ENCODE measurements at places on chromosomes 4 and X.
A peak's percentile ranks its signal among the peaks of the same experiment; 100 is the strongest.

DNA sequence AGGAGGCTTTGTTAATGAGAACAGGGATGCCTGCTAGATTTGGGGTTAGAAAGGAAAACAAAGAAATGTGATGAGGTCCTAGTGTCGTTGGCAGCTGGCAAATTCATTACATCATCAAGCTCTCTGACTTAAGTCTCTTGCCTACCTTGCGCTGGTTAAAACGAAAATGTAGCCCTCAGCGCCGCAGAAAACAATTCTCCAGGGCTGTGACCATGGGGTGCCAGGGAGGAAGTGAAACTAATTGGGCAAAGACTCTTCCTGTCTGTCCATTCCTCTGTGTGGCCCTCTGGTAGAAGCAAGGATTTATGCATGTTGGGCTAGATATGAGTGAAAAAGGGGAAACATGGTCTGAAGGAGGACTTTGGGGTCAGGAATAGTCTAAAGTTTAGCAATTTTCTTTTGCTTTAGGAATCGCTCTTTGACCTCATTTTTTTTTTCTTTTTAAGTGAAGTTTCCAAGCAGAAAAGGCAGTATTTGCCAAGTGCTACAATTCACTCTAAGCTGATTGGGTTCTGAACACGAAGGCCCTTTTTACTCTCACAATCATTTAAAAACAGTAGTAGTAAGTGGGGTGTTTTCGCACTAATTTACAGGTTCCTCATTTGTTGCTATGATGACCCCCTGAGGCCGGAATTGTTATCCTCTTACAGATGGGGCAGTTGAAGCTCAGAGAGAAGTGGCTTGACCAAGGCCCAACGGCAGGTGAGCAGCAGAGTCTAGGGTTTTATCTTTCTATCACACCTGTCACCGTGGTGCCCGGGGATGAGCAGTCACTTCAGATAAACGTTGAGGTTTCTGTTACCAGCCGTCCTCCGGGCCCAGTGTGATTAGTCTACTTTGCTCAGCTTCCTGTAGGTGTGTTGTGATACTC, 27.3 kb upstream of the CHRNA9 start:
- DNase-seq = no peak

- DNase-seq = no peak
Measured at GRCh38 chr4:102610007-102610406, 108.8 kb downstream of the NFKB1 start.

GRCh38 chr4:108502356-108502755, 118.0 kb upstream of the RPL34 start:
- DNase-seq = no peak

DNA sequence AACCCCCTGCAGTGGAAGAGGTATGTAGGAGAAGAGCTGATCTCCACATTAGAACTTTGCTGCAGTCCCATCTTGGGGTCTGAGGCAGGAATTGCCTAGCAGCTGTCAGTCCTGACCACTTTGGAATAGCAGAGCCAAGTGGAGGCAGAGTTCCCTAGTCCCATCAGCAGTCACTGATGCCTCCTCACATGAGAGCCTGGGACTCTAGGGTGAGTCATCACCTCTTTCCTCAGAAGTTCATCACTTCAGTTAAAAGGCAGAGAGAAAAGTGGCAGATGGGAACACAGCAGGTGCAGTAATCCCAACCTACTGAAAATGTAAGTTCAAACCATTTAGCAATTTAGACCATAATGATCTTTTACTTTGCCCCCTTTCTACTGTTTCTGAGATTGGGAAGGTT, 73.9 kb upstream of the MED14 start:
- DNase-seq = no peak

GRCh38 chr4:59655996-59656395, 1544.1 kb upstream of the ADGRL3 start:
- no peak for DNase-seq

GRCh38 chrX:148592595-148592994, 92.2 kb downstream of the AFF2 start:
- DNase-seq = no peak

GRCh38 chr4:8195431-8195830, 3.7 kb upstream of the SH3TC1 start:
- no peak for DNase-seq

DNA sequence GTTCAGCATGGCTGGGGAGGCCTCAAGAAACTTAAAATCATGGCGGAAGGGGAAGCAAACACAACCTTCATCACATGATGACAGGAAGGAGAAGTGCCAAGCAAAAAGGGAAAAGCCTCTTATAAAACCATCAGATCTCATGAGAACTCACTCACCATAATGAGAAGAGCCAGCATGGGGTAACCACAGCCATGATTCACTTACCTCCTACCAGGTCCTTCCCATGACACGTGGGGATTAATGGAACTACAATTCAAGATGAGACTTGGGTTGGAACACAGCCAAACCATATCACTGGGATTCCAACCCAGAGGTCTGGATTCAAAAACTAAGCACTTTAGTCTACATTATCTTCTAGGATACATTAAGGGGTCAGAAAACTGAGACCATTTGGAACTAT, 609.6 kb upstream of the SPANXN1 start:
- DNase-seq = no peak

DNA sequence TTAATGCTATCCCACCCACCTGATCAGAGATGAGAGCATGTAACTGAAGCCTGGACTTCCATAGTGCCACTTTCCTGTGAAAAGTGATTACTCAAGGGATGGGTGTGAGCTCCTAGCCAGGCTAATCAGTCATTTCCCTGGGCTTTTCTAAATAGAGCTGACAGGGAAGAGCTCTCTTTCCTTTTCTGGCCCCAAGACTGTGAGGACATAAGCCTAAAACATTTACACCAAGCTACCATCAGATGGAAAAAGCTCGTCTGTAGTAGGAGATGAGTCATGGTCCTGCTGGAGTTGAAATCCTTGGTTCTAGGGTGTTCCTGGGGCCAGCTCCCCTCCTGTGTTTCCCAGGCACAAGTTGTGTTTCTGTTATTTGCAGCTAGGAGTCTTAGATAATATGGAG, 52.4 kb upstream of the NDP start:
- no peak for DNase-seq

DNA sequence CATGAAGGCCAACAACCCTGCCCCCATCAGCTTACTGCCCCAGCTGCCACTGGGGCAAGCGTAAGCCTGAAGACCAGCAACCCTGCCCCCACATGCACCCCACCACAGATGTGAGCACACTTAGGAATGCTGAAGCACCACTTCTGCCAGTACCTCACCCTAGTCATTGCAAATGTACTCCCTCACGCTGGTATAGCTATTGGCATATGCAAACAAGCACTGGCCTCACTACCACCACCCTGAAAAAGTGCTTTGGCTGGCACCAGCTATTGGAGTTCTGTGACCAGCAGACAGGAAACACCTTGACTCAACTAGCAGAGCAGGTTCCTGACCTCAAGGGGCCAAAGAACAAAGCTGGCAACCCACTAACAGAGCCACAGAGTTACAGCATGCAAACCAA, 534.4 kb upstream of the POU3F4 start:
- DNase-seq = no peak

DNA sequence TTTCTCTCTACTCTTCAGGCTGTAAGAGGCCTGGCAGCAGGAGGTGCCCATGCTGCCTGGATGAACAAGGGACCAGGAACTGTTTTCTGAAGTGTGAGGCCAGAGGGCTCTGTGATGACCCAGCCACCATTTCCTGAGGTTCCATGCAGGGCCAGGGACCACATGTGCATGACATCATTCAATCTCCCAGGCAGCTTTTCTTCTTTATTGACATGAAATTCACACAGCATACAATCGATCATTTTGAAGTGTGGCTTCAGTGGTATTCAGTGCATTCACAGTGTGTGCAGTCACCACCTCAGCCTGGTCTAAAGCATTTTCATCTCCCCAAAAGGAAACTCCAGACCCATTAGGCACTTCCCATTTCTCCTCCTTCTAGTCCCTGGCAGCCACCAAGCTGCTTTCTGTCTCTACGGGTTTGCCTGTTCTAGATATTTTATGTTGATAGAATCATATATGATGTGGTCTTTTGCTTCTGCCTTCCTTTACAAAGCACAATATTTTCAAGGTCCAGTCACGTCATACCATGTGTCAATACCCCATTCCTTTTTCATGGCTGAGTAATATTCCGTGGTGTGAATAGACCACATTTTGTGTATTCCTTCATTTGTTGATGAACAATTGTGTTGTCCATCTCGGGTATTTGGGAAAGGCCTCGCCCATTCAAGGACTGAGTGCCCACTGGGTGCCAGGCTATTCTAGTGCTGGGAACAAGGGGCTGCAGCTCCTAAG, 93.1 kb downstream of the PSAPL1 start:
- DNase-seq = no peak

- no peak for DNase-seq
Measured at GRCh38 chrX:136157187-136157586, 9.9 kb downstream of the FHL1 start.

- no peak for DNase-seq
Measured at GRCh38 chrX:39205467-39205866, 404.2 kb downstream of the MID1IP1 start.

DNA sequence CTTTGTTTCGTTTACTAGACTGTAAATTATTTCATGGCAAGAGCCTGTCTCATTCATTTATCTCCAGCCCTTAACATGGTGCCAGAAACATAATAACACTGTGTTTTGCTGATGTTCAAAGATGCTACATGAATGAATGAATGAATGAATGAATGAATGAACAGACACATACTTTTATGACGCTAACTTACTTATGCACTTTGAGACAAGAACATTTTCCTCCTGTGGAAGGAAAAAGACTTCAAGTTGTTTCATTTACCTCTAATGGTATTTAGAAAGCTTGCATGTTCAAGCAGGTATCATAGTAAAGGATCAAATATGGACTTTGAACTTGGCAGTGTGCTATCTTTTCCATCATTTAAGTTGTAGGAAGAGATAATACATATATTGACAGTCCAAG, 131.6 kb downstream of the GLRA2 start:
- DNase-seq = no peak

- no peak for DNase-seq
Measured at GRCh38 chr4:118035309-118035708, 1.0 kb downstream of the NDST3 start.

- peak; percentile 77 for DNase-seq
Measured at GRCh38 chr4:122576261-122577188, 44.3 kb downstream of the IL21 start.

DNA sequence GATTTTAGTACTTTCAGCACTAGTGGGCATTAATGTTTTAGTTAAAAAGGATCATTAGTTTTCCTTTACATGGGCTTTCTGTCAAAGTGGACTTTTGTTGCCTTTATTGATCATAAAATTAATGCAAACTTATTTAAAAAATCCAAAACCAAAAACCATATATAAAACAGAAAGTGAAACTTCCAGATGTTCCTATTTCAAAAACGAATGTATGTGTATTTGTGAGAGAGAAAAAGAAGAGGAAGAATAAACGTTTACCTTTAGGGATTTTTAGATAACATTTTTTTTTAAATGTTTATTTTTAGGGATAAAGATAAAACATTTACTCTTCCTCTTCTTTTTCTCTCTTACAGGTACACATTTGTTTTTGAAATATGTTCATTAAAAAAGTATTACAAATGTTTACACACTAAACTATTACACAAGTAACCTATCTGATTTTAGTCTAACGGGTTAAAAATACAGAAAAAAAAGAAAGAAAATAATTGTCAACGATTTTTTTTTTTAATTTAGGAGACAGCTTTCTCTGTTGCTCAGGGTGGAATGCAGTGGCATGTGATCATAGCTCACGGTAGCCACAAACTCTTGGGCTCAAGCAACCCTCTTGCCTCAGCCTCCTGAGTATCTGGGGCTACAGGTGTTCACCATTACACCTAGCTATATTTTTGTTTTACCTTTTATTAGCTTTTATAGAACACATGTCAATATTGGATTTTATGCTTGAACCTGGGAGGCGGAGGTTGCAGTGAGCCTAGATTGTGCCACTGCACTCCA, 16.8 kb upstream of the COX18 start:
- no peak for DNase-seq

- DNase-seq = peak; percentile 56
Measured at GRCh38 chr4:22192084-22192511, 243.5 kb upstream of the KCNIP4 start.

DNA sequence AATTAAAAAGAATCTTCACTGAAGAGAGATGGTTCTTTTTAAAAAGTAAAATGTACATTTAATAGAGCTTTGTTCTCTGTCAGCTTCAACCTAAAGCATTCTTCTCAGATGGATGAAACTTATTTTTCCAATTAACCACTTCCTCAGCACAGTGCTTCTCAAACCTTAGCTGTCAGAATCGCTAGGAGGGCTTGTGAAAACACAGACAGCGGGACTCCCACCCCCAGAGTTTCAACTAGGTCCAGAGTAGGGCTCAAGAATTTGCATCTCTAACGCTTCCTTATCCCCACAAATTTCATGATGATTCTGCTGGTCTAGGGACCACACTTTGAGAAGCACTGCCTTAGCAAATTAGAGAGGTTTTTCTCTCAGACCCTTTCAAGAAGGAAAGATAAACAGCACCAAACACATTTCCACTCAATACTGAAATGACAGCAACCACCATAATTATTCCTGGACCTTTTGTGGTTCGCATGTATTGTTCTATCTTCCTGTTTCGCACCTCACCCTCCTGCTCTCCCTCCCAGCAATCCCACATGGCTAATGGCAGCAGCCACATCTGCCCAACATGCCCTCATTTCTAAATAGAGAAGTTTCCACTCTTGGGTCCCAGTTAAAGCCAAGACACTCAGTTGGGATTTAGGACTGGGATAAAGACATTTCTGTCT, 73.2 kb downstream of the ZNF827 start:
- peak; percentile 8 for DNase-seq

DNA sequence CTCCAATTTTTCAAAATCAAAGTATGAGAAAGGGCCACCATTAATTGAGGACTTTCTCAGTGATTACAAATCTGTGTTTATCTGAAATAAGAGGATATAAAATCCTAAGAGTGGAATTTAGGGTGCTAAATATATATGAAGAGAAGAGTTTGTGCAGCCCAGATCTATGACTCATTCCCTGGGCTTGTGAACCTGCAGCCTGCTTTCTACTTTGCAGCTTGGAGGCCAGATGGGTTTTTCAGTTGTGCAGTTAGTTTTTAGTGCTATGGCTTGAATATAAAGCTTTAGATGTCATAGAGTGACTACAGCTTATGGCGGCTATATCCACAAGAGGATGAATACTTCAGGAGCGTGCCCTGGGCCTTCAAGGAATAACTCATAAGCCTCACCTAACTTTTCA, 1391.1 kb downstream of the FSTL5 start:
- DNase-seq = no peak

DNA sequence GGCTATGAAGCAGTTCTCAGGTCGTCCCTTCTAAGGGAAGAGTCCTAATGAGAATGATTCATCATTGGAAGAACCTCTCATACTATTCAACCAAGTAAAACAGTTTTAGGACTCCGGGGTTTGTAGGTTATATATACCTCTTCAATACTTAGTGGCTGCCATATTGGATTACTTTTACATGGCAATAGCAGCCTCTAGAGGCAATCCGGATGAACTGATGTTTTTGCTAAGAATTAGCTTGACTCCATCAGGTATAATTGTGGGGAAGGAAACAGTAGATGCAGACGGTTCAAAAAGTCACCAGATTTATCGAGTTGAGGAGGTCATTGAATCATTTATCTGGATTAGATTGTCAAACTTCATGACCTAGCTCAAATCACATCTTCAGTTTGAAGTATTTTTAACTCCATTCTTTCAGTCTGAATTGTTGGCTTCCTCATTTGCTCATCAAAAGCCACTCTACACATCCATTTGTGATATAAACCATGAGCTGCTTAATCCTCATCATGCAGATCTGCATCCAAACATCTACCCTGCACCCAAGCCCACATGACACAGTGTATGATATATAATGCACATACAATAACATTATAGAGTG, 28.4 kb downstream of the GUCY1B1 start:
- DNase-seq = peak; percentile 54

GRCh38 chr4:37903901-37904300, 13.0 kb downstream of the TBC1D1 start:
- peak; percentile 65 for DNase-seq

- no peak for DNase-seq
Measured at GRCh38 chr4:157700898-157701694, 471.7 kb downstream of the GASK1B start.
